ENCODE measurements at places on chromosomes 13 and 19.

DNA sequence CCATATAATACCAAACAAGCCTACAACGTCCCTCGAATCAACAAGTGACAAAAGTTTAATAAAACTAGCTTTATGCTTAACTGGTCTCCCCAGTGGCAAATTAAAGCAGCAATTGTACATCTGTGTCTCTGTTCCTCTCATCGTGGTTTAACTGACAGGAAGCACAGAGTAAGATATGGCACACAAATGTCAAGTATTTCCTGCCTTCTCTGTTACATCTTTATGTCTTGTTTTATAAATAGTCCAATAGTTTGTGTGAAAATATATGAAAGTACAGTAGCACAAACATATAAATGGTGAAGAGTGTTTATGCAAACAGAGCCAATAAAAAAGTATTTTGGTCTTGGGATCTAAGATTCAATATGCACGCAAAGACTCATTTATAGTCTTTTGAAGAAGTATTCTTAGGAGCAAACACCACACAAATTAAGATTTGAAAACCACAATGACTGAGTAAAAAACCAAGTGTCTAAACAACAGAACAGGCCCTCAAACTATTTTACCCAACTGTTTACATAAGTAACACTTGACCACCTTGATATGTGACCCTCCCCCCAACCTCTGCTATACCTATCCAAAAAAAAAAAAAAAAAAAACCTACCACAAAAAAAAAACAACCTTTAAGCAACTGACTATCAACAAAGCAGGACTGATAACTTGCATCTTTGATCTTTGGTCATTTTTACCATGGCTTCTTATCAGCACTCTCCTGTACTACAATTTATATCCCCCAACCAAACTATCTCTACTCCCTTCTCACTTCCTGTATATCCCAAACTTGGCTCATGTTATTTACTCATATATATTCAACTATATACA lies 14.0 kb downstream of the ELF1 start:
- no peak for DNase-seq

- DNase-seq: no peak
Observed at GRCh38 chr19:11172576-11172975, 17.0 kb upstream of the SPC24 start.

DNA sequence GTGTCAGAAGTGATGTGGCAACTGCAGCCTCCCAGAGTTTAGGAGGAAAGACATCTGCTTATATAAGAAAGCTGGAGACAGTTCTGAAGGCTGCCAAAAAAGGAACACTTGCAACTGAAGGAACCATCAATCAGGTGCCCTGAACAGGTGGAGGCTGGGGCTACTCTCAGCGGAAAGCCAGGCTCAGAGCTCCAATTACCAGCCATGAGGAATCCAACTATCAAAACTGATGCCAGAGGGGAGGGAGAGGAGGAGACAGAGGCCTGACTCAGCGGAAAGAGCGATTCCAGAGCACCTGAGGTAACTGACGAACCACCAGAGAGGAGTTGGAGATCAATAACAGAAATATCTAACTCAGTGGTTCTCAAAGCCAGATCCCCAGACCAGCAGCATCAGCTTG lies 24.3 kb downstream of the LEUTX start:
- DNase-seq: no peak

DNA sequence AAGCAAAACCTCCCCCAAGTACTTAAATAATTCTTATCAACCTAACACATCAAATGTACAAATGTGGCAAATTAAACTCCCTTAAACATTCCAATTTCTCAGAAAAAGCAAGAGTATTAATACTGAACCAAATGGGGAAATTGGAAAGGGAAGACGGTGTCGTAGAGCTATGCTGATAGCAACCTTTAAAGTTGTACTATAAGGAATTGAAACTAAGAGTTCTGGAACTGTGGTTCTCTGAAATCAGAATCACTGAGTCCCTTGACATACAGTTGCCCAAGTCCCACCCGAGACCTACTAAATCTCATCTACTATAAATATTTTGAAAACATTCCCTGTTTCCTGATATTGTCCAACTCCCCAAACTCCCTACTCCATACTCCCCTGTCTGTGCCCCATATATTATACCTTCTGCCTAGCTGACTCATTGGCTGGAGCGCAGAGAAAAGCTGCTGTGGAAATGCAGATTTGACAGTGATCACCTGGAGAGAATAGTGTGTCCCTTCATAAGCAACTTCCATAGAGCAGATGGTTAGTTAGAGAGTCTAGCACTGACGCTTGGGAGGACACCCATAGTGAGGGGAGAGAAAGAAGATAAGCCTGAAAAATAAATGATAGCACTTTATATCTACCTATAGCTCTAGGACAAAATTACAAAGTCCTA lies 51.4 kb upstream of the ITM2B start:
- DNase-seq: no peak

DNA sequence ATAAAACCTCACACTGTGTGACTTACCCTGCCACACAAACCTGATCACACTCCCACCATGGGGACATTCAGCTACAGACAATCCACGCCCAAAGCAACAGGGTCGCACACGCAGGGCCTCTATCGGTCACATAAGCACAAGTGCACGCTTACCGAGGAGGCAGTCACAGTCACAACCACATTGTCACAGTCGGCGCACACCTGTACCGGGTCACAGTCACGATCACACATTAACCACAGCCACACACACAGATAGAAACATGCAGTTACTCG lies 579 bp downstream of the ZNF566 start:
- DNase-seq: peak; percentile 4

- DNase-seq: no peak
Observed at GRCh38 chr19:48210005-48210404, 39.5 kb downstream of the ZSWIM9 start.

- no peak for DNase-seq
Observed at GRCh38 chr19:14764401-14764800, 14.0 kb downstream of the ADGRE2 start.

DNA sequence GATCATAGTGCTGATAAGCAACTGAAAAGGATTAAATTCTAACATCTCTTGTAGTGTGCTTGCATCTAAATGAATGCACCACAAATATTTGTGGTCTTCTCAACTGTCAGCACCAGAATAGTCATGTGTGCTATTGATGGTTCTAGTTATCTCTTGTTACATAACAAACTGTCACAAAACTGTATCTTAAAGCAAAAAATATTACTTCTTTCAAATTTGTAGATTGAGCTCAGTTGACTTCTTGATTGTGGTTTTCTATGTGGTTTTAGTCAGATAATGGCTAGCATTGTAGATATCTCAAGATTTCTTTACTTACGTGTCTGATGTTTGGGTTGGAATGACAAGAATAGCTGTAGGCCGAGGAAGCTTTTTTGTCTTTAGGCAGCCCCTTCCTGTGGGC lies 431.3 kb downstream of the SLITRK6 start:
- DNase-seq: no peak

GRCh38 chr19:2827840-2828489 lies 8.3 kb downstream of the ZNF554 start:
- DNase-seq: no peak

- DNase-seq: no peak
Observed at GRCh38 chr13:85535316-85536084, 263.7 kb downstream of the SLITRK6 start.

GRCh38 chr13:97248243-97248642 lies 26.1 kb downstream of the MBNL2 start:
- DNase-seq: no peak

DNA sequence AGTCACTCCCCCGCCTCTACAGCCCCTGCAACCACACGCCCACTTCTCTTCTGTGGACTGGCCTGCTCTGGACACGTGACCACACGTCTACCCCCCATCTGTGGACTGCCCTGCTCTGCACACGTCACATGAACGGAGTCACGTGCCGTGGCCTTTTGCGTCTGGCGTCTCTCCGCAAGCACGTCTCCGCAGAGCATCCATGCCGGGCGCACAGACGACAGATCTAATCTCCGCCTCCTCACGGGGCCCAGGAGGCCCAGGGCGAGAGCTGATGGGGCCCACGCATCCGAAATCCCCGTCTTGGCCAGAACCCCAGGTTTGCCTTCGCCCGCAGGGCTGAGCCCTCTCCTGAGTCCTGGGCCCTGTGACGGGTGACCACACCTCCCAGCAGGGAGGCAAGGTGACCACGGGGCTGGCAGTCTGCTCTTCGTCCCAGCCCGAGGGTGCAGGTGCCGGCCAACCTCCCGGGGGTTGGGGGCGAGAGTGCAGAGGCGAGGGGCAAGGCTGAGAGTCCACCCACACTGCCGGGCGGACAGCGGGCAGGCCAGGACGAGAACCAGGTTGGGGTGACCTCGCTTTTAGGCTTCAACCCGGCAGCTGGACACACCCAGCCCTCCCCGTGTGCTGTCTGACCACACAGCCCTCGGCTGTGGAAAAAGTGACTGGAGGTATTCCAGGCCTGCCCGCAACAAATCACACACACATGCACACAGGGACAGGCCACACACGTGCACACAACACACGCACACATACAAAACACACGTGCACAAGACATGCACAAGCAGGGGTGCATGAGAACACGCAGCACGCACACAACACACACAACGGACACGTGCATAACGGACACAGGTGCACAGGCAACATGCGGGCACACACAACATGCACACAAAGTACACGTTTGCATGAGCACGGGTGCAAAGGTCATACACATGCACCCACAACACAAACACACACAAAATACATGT lies 3.9 kb downstream of the SBNO2 start:
- peak; percentile 98 for DNase-seq

DNA sequence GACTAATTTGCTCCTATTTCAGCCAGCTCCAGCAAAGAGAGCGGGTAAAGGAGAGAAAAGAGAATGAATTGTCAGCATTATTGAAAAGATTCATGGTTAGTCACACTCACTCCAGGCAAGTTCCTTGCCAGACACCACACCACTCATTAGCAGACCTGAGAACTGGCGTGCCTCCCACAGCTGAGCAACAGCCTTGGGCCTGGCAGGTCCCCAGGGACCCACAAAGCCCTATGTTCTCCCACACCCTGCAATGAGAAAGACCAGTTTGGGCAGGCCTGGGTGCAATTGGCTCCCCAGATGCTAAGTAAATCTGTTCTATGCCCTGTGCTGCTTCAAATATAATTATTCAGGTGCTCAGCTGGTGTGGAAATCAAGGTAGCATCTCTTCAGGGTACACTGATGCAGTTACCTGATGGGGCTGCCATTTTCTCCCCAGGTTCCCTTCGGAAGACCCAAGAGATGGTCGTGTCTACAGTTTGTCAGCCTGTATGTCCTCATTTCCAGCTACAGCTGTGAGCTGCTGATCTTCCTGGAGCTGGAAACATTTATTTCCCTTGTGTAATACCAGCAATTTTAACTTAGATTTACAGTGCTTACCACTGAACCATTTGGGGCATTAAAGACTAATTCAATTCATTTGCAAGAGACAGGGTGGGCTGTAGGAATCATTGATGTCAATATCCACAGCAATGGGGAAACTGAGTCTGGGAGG lies 405.0 kb downstream of the COG6 start:
- DNase-seq: peak; percentile 99

DNA sequence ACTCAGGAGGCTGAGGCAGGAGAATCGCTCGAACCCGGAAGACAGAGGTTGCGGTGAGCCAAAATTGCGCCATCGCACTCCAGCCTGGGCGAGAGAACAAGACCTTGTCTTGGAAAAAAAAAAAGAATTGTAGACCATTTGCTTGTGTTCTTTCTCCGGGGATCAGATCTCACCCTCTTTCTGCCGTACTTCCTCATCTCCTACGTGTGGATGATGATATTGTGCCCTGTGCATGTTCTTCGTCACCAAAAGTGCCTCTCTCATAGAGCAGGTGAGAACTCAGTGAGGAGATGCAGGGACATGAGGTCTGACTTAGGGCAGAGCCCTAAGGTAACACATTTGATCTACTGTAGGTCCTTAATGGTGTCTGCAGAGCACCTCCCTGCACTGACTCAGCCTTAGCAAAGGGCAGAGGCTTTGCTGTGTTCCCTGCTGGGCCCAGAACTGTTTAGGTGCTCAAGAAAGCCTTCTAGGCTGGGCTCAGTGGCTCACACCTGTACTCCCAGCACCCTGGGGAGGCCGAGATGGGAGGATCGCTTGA lies 1.3 kb downstream of the APOC2 start:
- no peak for DNase-seq

DNA sequence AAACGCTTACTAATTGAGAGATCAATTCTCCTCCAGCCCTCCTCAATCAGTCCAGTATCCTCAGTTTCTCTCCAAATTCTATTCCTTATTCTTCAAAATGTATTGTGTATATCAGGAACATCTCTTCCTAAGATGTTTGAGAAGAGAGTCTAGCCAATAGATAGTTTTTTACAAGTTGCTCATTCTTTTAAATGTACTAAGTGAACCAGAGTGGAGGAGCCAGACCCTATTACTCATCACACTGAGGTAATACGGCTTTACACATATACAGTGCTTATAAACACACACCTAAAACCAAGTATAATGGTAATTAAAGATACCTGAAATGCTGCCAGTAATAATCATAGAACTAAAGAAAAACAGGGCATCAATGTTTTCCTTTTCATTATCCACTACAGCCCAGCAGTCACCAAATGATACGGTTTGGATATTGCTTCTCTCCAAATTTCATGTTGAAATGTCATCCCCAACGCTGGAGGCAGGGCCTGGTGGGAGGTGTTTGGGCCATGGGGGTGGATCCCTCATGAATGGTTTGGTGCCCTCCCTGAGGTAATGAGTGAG lies 45.2 kb upstream of the HMGB1 start:
- DNase-seq: peak; percentile 24

DNA sequence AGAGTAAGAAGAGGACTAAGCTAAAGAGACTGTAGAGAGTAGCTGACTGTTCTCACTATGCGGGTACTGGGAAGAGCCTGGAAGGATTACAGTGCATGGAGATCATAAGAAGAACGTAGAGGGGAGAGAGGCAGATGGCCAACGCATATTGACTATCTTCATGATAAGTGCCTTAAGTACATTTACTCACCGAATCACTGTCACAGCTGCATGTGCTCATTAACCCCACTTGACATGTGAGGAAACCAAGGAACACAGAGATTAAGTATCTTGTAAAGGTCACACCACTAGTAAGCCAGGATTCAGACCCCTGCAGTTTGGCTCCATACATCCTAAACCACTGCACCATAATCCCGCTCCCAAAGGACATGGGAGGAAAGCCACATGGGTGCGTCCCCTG lies 34.1 kb downstream of the SMAD9 start:
- no peak for DNase-seq

- DNase-seq: no peak
Observed at GRCh38 chr19:14432791-14433553, at the start of gene PKN1. TSS of gene PKN1 (plus strand) at chr19:14433306. CDS start at chr19:14433522, 216 bp downstream.

DNA sequence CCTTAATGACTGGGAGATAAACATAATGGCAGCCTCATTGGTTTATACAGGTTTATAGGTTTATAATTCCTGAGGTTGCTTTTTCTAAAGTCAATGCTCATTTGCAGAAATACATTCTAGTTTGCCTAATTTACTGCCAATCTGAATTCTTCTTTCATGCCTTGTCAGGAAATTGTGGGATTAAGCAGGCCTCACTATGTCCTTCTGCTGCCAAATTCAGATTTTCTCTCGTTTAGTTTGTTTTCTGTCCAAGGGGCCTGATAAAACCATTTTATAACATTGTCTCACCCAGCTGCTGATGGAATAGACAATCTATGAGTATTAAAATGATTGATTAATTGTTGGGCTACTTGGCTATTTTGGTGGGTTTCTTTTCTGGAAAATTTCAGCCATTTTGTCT lies 42.4 kb upstream of the OBI1 start:
- DNase-seq: no peak

Measured in fibroblast of mammary gland (primary cell).